ENCODE measurements at places on chromosomes 5 and 9.

DNA sequence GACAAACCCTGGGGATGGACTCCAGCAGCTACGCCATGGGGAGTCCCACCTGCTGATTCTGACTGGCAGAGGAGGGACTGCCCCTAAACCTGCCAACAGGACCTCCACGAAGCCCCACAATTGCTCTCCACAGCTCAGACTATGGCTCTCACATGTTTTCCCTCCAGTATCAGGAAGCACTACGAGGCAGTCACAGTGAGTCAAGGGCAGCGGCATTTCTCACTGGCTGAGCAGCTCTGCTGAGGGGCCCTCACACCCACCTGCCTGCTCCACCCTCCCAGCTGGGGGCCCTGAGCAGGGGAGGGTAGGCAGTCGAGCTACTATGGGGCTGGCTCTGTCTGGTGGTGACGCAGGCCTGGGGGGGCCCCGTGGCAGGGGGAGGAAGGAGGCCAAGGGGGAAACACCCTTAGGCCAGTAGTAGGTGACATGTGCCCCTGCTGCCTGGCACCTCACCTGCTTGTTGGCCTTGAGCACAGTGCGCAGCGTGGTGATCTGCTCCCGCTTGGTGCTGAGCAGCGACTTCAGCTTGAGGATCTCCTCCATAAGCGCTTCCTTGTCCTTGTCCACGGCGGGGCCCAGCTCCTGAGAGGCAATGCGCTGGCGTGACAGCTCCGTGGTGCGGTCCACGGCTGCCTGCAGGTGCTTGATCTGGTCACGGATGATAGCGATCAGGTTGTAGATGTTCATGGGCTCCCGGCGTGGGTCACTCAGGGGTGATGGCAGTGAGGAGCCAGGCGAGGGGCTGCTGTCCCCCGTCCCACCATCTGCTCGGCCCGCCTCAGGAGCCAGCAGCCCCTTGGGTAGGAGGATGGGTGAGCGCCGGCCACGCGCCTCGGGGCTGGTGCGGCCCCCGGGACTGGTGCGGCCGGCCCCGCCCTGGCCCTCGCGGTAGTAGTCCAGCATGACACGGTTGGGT lies 46.3 kb downstream of the BICD2 start:
- no peak for DNase-seq

DNA sequence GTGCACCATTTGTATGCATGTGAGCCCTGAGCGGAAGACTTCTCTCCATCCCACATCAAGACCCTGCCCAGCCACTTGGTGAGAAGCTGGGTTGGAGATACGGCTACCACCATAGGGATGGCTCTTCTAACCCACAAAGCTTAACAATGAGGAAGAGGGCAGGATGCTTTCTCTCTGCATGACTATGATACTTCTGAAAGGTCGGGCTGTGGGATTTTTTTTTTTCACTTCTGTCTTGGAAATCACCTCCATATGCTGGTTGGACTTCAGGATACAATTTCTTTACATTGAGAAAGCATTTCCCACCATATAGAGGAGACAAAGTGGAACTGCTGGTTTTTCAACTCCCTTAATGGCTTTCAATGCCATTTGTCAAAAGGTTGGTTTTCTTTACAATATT lies 30.5 kb downstream of the ZNF366 start:
- no peak for DNase-seq

GRCh38 chr5:73751254-73751914 lies 125.4 kb downstream of the ARHGEF28 start:
- no peak for DNase-seq

DNA sequence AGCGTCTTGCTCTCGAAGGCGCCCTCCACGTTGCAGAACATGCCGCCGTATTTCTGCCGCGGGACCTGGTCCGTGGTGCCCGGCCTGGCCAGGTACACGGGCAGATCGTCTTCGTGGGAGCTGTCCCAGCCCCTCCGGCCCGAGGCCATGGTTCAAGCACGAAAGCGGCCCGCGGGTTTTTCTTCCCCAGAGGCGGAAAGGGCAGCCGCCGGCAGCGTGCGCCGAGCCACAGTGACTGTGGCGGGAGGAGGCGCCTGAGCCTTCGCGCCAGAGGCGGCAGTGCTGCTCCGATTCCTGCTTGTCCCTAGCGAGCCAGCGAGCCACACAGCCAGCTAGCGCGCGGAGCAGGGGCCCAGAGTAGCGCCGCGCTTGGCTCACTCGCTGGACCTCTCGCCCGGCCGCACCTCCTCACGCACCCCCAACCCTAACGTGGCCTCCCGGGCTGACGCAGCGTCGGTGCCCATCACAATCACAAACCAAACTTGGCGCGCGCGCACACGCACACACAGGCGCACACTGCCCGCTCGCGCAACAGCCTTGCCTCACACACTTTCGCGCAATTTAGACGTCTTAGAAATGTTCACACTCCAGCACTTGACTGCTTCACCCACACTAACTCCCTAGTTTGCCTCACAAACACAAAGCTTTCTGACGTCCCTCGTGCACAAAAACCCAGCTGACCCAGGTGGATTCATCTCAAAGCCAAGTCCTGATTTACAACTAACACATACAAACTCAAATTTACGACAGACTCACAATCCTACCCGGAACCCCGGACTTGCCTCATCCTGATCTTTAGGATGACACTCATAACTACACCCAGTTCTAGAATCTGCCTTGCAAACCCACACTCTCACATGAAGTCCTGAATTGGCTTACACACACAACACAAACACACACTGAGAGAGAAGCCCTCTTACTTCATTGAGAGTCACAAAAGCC lies at the start of gene DPYSL3:
TSS of gene DPYSL3 (minus strand) at position 359 of the 942 bp plus-strand sequence. CDS start at position 149, 210 bp downstream.
- DNase-seq, result peak; percentile 56

GRCh38 chr5:132476876-132477781 lies 13.4 kb downstream of the IRF1 start:
- no peak for DNase-seq

- peak; percentile 58 for DNase-seq
Measured at GRCh38 chr5:176365351-176366231, at the start of gene ARL10. TSS of gene ARL10 (plus strand) at chr5:176365487. CDS start at chr5:176365564, 77 bp downstream.

DNA sequence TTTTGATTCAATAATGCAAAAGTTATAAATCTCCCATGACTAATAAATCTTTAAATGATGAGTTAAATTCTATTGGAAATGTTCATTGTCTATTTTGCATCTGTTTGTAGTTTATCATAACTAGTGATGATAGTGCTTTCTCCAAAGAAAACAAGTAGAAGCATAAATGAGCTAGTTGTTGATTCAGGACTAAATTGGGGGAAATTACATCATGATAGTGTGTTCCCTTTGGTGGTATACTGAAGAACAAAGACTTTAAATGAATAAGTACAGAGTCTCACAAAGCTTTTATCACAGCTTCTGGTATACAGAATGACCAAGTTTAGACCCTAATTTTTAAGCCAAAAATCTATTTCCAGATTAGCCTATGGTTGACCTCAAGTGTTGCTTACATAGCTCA lies 173.8 kb downstream of the MCTP1 start:
- DNase-seq, result no peak

GRCh38 chr5:5615569-5615968 lies 193.1 kb downstream of the ICE1 start:
- no peak for DNase-seq

DNA sequence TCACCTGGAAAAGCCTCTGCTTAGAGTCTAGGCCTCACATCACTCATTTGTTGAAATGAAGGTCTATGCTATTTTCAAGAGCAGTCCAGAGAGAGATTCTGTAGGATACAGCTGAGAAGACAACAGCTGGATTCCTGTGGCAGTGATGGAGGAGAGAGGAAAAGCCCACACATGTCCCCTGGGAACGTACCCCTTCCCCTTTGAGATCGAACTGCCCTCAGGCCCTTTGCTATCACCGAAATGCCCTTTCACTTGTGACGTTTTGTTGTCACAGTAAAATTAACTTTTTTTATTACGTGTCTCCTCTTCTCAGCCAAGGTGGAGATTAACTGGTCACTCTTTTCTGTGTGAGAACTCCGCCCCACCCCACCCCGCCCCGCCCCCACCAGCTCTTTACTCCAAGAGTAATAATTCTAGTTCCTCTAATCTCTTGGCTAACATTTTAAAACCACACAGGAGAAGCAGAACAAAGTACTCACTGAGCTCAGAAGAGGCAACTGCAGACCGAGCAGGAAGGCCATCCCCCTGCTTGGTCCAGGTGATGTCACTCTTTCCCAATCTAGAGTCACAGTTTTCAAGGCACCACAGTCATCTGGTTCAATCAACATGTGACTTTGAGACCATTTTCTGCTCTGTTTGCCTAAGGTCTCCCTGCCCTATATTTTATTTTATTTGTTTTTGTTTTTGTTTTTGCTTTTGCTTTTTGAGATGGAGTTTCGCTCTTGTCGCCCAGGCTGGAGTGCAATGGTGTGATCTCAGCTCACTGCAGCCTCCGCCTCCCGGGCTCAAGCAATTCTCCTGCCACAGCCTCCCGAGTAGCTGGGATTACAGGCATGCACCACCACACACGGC lies 105.6 kb downstream of the SUSD1 start:
- DNase-seq, result no peak

- DNase-seq, result no peak
Measured at GRCh38 chr5:175859422-175859821, 12.0 kb upstream of the CPLX2 start.

DNA sequence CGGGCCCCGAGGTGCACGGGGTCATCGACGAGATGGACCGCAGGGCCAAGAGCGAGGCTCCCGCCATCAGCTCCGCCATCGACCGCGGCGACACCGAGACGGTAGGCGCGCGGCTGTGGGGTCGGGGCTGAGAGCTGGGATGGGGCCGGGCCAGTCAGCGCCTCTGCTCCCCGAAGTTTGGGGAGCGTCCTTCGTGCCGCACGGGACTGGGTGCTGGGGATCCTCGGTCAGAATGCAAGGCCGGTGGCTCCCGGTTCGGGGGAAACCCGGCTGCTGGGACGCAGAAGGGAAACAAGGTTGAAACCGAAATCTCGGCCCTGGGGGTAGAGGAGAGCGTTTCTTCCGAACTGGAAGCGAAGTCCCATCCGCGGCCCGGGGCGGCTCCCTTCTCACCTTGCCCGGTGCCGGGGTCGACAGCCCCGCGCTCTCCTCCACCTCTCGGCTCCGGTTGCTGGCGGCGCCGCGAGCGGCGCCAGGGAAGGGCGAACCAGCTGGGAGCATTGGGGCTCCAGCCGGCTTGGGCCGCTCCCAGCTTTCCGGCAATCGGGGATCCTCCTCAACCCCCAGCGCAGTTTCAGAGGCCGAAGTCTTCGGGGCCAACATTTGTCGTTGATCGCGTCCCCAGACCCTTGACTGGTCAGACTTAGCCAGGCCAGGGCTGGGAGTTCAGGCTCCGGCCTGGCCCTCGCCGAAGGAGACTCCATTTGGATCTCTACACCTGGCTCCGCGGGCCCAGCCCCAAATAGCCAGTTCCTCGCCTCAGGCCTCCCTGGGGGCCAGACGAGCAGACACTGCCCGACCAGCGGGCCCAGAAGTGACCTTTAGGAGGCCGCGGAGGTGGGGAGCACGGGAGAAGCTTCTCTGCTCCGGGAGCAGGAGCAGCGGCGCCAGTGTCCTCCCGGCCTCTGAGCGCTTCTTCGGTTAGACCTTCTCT lies 1.1 kb downstream of the LHX2 start:
- DNase-seq, result no peak

GRCh38 chr5:60494635-60495034 lies 205.3 kb downstream of the DEPDC1B start:
- no peak for DNase-seq

- no peak for DNase-seq
Measured at GRCh38 chr5:96012399-96012798, 50.7 kb upstream of the ELL2 start.

GRCh38 chr5:52774005-52774410 lies 13.7 kb upstream of the ITGA1 start:
- DNase-seq, result no peak

DNA sequence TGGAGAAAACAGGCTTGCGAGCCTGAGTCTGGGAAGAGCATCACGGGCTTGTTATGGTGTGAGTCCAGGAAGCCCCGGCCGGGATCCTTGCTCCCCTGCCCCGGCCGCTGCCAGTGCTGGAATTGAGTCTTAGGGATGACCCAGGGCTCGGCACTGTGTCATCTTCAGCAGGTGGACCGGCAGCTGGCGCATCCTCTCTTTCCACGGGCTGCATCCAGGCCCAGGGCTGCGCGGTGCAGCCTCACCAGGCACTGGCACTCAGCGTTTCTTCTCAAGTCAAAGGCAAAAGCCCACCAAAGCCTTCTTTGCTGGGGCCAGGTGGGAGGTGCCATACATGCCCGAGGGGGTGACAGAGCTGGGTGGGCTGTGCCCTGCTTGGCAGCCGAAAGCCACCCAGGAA lies 46.6 kb downstream of the COL5A1 start:
- DNase-seq, result no peak

DNA sequence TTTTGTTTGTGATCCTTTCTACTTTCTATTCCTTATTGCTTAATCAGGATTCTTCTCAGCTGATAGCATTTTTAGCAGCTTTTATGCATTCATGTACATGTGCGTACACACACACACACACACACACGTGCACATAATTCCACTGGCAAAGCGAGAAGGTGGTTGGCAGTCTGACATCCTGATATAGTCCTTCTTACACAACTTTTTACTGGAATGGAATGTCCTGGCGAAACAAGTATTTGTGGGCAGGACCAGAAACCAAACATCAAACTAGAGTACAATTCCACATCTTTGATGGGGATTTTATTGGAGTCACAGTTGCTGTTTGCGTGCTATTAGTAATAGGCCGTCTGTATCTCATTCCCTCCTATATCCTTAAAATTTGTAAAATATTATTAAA lies 356.5 kb downstream of the CCDC171 start:
- DNase-seq, result no peak

DNA sequence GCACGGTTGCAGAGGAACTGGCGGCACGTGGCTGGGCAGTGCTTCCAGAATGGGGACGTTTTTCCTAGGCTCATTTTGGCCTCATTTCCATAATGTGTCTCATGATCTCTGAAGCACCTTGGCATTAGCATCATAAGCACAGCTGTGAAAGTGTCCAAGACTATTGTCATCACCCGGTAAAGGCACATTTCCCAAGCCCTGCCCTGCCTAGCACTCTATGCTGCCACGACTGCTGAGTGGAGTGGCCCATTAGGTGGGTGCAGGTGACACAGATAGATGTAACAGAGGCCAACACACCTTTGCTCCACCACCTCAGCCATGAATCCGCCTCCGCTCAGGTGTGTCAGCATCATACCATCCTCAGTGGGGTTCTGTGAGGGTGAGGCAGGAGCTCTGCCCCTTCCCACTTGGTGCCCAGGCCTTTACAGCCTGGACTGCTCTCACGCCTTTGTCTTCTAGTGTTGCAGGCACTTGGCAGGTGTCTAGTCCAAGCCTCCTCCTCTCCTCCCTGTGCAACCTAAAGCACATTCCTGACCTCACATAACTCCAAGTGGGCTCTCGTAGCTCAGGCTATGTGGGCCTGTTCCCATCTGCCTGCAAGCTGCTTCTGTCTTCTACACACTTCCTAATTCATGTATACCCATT lies 213.0 kb downstream of the FSTL4 start:
- DNase-seq, result no peak
